ENCODE measurements at places on chromosomes 3 and 15.

DNA sequence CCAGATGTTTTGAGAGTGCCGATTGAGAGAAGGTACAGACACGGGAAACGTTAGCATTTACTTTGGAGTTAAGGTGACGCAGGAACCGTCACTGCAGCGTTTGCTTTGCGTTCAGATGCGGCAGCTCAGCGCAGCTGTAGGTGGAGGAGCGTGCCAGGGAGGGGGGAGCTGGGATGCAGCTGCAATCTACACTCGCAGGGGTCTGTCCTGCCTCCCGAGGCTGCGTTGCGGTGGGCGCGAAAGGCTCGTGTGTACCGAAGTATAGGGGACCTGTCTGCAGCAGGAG lies 425 bp upstream of the FYTTD1 start:
- no peak for DNase-seq

DNA sequence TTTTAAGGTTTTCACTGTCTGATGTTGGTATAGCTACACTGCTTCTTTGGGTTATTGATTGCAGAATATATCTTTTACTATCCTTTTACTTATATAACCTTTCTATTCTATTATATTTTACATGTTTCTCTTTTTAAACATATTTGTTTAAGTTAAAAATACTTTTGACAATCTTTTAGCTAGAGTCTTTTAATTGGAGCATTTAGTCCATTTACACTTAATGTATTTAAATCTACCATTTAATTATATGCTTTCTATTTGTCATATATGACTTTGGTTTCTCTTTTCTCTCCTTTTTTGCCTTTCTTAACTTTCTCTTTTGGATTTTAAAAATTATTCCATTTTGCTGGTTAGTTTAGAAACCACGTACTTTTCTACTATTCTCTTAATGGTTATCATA lies 53.7 kb upstream of the PRR23C start:
- DNase-seq = no peak

DNA sequence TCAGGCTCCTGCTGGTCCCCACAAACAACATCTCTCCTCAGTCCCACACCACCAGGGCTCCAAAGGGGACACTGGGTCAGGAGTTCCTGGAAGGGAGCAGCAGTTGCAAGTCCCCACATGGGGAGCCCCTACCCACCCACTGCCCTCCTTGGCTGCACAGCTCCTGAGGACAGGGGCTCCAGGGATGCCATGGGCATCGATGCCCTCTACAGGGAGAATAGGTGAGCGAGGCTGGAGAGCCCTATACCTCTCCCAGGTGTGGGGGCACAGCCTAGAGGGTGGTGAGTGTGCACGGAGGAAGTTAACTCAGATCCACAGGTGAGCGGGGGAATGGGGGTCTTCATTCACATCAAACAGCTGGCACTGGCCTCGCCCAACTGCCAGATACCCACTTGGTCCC lies 141.2 kb upstream of the LINGO1 start:
- no peak for DNase-seq

- no peak for DNase-seq
Observed at GRCh38 chr3:184315871-184316661, 1.7 kb downstream of the EIF4G1 start.

GRCh38 chr15:26095710-26096330 lies 232.7 kb upstream of the ATP10A start:
- no peak for DNase-seq

GRCh38 chr15:69677403-69677802 lies 224.8 kb downstream of the RPLP1 start:
- DNase-seq = no peak

- no peak for DNase-seq
Observed at GRCh38 chr15:70763950-70764730, 782 bp upstream of the UACA start.

DNA sequence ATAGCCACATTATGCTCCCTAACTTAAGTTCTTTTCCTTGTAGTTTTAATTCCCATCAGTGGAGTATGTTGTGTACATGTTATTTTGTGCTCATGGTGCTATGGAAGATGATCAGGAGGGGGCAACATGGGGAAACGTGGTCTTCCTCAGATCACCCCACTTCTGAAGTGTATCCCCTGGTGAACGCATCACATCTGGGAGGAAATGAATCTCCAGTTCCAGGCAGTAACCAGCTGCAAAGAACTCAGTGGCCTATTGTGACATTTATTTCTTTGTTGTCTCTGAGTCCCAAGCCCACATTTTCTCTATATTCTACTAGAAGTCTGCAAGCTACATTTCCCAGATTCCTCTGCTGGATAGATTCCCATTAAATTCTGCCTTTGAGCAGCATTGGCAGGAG lies 217.0 kb downstream of the SATB1 start:
- no peak for DNase-seq

DNA sequence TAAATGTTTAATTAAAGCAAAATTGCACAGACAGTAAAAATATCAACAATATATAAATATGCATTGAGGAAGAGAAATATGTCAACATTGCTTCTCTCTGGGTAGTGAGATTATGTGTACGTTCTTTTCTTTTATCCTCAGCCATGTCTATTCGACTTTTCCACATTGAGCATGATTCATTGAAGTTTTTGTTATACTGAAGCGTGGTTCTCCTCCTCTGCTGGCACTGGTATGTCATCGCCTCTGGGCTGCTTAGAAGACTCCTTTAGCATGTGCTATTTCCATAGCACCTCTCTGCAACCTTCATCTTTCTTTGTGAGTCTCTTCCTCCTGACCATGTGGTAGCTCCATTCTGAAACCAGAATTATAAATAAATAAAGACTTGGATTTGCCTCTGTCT lies 65.8 kb upstream of the AKAP13 start:
- DNase-seq = no peak

DNA sequence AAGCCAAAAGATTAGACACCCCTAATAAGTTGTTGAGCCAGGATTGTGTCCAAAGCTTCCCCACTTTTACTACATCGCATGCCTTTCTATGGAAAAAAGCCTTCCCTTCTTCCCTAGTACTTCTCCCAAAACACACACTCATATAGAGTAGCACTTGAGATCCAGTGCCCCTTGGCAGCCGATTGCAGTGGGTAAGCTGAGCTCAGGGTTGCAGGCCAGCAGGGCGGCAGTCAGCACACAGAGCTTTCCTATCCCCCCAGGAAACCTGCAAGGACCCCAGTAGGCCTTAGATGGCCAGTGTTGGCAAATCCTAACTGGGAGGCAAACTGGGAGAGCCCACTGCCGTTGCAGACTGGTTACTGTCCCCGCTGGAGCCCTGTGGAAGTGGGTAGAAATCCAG lies 75.7 kb upstream of the C15orf39 start:
- DNase-seq = no peak

- DNase-seq = no peak
Observed at GRCh38 chr3:57098418-57099310, 38.2 kb downstream of the SPATA12 start.

- DNase-seq = no peak
Observed at GRCh38 chr15:66860844-66861243, 158.8 kb downstream of the SMAD6 start.

DNA sequence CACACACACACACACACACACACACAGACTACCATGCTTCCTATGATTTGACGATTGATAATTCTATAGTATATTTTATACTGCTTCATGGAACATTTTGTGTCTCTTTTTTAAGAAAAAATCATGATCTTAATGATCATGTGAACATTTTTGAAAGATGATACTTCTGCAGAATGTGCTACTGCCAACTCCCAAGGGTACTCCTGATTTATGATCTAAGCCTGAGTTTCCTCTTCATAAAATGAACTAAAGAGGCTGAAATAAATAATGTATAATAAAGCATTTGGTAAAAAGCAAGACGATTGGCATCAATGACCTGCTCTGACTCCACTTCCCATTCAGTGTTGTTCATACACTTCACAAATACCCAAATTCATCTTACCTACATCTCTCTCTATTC lies 333.8 kb upstream of the RBMS3 start:
- no peak for DNase-seq

DNA sequence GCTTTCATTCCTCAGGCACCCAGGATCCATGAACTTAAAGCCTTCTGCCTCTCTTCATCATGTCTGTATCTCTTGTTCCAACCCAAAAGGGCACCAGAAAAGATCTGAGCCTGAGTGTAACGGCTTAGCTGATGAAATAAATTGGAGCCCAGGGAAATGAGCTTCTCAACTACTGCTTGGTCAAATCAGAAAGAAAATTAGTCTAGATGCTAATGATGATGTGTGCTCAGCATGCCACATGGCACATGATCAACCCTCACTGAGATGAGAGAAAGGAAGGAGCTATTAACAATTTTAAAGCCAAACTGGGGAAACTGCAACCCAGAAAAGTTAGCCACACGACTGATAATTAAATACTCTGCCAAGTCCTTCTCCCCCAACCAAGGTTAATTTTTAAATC lies 325.7 kb downstream of the CNTN3 start:
- no peak for DNase-seq

- DNase-seq = no peak
Observed at GRCh38 chr15:28986108-28986507, 100.3 kb downstream of the APBA2 start.
